SK-N-SH (cell line): ENCODE measurements at places on chromosomes 7 and 10. TPM values are rescaled to one million over a fixed set of nuclear protein-coding genes. Genes with fewer than 3 reads are reported as not detected.

Gene NOLC1
- polyA plus RNA-seq = 71.8 and 94.6 TPM in 2 replicates

Gene H2BK1
- not detected in 2 replicates for polyA plus RNA-seq

- peak; percentile 79 for DNase-seq
Observed at GRCh38 chr10:133127291-133128125, 32.5 kb upstream of the KNDC1 start.

GRCh38 chr7:117017017-117017451, 63.7 kb downstream of the ST7 start:
- DNase-seq = no peak

DNA sequence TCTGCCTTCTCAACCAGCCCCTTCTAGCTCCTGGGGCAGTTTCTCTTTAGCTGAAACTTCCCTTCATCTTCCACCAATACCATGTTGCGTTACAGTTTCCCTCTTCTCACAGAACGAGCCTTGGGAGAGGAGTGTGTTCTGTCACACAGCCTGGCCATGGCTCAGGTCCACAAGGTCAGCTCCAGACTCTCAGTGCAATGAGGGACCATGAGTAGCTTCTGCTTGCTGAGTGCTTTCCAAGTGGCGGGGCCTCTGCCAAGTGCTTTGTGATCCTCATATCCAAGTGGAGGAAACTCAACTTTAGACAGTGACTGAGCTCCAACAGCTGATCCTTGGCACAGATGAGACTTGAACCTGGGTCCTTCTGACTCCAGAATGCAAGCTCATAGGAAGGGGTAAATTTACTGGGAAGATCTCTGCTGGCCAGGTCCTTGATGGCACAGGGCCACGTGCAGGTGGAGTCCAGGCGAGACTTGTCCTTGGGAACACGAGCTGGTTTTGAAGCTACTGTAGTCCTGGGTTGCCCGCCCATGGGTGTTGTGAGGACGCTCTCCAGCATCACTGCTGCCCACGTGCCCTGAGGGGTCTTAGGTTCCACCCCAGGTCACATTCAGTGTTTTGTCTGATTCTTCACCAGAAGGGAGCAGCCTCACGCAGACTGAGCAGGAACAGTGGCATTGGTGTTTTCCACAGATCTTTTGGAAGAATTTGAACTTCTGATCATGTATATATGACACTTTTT, 238.0 kb downstream of the EBF3 start:
- no peak for DNase-seq

DNA sequence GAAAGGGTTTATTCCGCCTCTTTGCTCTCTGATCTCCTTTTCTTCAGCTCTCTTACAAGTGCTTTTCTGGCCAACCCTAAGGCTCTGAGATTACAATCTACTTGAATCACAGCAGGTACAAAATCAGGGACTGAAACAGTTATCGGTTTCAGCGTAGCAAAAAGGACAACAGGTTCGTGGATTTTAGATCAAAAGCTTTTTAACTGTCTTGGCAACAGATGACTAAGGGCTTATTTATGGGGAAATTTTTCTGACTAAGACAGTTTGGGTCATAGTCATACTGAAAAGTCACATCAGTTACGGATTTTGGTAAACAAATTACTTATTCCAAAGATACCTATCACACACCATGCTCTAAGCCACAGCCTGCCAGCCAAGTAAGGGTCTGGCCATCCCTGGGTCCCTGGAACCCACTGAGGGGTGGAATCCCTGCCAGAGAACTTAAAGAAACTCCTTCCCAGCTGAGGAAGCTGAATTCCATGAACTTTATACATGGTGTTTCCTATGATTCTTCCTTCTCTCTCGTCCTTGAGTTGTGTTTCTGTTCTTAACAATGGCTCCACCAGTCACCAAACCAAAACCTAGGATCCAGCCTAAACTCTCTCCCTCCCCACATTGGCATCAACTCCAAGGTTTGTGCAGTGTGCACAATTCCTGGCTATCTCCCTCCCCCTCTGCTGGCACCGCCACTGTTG, 169.3 kb downstream of the FAM107B start:
- DNase-seq = no peak

DNA sequence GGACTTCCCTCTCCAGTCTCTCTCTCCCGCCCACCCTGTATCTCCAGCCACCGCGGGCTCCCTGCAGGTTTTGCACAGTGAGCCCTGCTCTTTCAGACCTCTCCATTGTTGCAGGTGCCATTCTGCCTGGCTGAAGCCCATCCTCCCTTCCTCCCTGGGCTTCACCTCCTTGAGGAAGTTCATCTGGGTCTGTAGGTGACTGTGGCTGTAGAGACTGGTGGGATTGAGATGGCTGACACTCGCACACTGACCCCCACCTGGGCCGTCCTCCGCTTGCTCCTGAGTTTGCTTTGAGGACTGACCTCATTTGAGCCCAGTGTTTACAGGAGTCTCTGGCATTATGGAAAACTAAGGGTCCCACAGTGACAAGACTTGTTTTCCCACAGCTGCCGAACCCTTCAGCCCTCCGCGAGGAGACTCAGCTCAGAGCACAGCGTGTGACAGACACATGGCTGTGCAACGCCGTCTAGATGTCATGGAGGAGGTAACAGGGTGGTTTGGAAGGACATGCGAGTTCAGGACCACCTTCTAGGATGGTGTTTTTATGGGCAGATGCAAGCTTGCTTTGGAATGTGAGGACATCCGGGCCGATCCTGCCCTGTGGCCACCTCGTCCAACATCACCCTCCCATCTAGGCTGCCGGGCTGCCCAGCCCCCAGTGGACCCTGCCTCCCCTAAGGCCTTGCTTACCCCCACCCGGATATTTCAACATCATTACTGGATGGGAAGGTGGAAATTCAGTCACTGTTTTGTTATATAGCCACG, 9.3 kb downstream of the PLAC9 start:
- no peak for DNase-seq

DNA sequence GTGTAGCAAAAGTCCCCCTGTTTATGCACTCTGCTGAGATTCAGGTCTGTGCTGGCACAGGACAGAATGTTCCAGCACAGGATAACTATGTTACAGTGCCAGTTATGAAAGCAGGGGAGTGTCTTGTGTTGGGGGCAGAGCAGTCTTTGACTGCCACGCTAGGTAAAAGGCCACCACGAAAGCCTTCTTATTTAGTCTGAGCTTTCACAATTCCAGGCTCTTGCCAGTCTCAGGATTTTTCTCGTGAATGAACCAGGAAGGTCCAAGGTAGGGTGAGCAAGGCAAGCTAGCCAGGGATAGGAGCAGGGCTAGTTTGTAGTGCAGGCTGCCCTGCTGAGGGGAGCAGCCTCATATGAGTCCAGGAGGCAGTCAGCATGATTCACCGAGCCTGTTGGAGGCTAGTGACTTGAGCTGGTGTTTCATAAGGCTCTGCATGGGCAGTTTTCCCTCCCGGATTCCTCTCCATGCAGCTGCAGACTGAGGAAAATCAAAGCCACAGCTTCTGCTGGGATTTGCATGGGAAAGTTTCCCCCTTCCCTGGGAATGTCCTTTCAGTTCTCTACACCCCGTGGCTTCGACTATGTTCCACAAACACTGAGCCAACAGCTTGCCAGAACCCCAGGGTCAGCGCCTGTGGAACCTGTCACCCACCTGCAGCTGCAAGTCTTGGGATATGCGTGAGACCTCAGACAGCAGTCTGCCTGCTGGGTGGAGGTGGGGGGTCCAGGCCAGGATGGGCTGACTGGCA, 112.3 kb downstream of the JCAD start:
- no peak for DNase-seq

GRCh38 chr7:134902058-134902457, 84.2 kb upstream of the AGBL3 start:
- DNase-seq = no peak

GRCh38 chr7:33278095-33278494, 148.7 kb downstream of the BBS9 start:
- DNase-seq = no peak

- DNase-seq = no peak
Observed at GRCh38 chr10:114138581-114138980, 35.4 kb downstream of the CCDC186 start.
